ENCODE measurements at places on chromosomes 5 and 9. TPM values are rescaled to one million over a fixed set of nuclear protein-coding genes. Genes with fewer than 3 reads are reported as not detected.

GRCh38 chr5:61612431-61612830 is 280.4 kb downstream of the ZSWIM6 start:
- no peak for DNase-seq

DNA sequence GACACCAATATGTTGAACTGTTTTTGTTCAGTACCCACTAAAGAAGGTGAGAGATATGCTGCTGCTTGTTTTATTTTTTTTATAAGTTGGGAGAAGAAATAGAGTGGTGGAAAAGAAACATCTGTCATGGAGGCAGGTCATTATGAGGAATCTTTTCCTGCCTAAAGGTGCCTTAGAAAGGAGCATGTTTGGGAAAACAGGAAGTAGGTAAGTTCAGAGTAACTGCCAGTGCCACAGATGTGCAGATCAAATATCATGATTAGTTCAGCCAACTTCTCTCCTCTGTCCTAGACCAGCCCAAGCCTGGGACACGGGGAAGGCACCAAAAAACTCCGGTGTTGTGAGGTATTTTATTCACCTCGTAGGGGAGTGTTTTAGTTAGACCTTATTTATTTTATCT is 144.2 kb downstream of the MAN2A1 start:
- DNase-seq = no peak

DNA sequence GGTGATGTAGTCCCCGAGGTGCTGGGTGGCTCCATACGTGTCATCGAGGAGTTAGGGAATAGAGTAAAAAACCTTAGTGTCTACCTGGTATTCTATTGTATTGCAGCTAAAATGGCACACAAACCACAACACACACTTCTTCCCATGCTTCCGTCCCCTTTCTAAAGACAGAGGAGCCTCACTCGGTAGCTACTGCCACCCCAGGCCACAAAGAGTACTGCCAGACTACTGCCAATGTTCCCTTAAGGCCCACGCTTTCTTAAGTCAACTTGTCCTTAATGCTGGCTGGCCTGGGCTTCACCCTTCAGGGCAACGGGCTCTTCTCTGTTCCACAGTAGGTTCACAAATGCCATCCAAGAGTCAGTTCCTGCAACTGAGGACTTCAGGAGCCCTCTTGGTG is 673.0 kb downstream of the ELAVL2 start:
- DNase-seq = peak; percentile 69

- peak; percentile 40 for DNase-seq
Measured at GRCh38 chr9:106286249-106286648, 576.7 kb upstream of the ZNF462 start.

DNA sequence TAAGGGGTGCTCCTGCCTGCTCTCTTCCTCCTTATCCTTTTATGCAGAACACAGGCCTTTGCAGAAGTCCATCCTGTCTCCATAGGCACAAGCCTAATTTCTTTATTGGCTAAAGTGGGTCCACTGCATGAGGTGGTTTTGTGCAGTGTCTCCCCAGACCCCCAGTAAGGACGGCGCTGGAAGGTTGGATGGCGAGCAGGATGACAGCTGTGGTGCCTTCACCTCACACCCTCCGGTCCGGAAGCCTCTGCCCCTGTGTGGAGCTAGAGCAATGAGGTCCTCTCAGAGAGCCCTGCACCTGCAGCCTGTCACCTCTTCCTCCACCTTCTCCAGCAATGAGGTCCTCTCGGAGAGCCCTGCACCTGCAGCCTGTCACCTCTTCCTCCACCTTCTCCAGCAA is 393.7 kb upstream of the IRX1 start:
- no peak for DNase-seq

GRCh38 chr5:166369346-166369745 is 1922.1 kb upstream of the WWC1 start:
- DNase-seq = no peak

DNA sequence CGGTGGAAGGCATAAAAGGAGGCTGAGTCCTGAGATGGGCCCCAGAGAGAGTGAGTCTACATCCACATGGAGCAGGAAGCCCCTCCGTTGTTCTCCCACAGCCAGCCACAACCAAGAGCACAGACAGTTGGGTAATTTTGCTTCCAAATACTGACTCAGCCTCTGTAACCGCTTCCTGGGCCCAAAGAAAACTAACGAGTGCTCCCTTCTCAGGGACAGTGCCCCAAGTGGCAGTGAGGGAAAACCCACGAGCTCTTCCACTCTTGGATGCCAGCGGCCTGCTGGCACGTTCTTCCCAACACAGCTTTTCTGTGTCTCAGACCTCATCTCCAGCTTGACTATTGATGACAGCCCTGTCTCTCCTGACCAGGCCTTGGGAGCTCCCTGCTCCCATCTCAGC is 207.6 kb downstream of the FSTL4 start:
- no peak for DNase-seq

- DNase-seq = no peak
Measured at GRCh38 chr5:1787472-1788047, 12.1 kb downstream of the MRPL36 start.

- DNase-seq = no peak
Measured at GRCh38 chr9:124594225-124594624, 87.0 kb upstream of the NR5A1 start.

- no peak for DNase-seq
Measured at GRCh38 chr9:116726602-116727001, 39.5 kb downstream of the TRIM32 start.

GRCh38 chr5:171592076-171592475 is 172.6 kb downstream of the FGF18 start:
- DNase-seq = no peak

DNA sequence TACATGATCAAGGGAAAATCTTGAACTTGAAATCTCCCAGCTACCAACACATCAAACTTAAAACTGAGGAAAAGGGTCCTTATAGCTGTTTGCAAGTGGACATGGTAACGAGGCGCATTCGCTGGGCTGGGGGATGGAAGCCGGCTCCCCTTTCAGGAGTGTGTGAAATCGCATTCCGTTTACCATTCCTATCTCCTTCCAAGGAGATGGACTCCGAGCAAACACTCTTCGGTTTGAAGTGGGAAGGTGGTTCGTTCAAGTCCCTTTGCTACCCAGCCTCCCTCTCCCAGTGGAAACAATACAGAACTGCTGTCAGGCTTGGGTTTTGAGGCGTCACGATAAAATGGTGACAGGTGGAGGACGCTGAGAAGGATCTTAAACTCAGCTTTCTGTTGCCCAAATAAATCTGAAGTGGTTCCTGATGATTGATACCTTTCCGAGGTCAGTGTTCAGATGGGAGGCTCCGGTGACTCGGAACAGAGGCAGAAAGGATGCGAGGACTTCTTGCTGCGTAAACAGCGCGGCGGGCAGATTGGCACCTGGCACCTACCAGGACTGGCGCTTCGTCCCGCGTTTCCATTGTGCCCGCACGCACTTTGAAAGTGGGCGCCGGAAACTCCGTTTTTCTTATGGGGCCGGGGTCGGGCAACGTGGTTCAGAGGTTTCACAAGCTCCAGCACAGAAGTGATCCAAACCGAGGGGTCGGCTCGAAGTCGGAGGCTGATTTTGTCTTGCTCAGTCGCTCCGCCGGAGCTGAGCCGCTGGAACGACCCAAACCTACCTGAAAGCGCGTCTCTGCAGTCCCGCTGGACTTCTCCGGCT is 7.0 kb downstream of the MSX2 start:
- no peak for DNase-seq

DNA sequence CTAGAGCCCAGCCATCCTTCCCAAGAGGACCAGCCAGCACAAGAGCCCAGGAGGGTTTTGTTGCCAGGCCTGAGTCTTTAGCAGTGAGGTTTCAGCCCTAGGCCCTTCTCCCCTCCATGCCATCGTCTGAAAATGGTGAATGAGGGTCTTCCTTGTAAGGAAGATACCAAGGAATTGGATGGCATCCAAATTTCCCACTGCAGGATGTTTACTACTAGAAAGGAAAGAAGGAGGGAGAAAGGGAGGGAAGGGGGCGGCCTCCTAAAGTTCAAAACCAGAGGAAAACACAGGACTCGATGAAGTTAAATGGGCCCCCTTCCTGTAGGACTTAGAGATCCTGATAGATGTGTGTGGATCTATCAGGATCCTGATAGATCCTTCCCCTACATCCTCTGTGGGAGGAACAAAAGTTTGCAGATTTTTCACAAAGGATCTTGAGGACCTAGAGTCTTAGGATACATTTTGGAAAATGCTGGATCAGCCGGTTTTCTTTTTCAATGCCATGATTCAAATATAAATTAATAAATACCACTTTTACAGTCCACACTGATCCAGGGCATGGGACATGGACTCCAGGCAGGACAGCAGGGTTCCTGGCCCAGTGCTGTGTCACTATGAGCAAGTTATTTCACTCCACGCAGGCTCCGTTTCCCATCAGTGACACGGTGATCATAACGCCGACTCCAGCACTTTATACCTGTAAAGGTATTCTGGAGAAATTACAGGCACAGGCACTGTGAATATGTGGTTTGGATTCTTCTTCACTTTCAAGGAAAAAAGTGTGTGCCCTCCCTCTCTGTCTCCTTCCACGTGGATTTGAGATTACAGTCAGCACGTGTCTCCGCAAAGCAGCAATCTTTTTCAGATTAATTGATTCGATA is 40.9 kb downstream of the C5orf15 start:
- no peak for DNase-seq

DNA sequence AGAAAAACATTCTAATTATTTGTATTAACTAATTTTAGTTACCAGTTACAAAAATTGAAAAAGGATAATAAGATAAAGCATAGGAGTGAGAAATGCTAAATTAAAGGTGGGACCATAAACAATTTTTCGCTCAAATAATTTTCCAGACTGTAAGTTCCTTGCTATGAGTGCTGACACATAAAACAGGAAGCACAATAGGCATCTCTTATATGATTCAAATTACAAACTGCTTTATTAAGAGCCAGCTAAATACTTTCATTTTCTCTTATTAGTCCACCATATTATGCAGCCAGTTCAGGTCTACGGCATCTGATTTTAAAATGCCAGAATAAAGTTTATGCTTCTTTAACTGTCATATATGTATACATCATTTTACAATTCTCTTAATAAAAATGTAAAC is 4.4 kb downstream of the RC3H2 start:
- peak; percentile 74 for DNase-seq

GRCh38 chr5:174810796-174811195 is 86.4 kb downstream of the MSX2 start:
- no peak for DNase-seq

DNA sequence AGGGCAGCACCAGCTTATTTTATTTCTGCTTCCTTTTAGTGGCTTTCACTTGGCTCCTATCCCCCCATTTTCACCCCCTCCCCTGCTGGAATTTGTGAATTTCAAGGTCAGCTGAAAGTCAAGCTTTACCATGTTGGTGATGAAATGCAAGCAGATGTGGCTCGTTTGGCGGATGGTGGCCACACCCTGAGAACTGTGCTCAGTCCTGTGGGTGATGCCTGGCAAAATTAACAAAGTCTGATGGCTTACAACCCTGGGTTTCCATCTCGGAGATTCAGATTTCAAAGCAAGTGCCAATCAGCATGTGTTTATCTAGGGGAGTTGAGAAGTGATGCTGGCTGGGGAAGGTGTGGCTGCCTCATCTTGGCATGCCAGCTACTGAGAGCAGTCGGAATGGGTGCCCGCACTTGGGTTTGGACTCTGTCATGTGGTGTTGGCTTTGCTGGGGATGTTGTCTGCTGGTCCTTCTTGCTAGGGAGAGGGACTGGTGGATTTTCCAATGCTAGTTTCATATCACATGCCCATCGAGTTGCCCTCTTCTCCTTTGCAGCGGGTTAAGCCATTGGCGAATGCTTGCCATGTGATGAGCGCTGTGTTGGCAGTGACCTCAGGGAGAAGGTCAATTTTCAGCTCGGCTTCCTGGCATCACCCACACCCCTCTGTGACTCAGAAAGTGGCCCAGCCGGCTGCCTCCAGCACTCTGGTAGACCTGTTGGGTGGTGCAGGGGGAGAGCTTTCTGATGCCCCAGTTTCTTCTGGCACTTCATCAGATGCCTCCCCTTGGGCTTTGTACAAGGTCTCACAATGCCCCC is 77.0 kb upstream of the PITX1 start:
- no peak for DNase-seq

DNA sequence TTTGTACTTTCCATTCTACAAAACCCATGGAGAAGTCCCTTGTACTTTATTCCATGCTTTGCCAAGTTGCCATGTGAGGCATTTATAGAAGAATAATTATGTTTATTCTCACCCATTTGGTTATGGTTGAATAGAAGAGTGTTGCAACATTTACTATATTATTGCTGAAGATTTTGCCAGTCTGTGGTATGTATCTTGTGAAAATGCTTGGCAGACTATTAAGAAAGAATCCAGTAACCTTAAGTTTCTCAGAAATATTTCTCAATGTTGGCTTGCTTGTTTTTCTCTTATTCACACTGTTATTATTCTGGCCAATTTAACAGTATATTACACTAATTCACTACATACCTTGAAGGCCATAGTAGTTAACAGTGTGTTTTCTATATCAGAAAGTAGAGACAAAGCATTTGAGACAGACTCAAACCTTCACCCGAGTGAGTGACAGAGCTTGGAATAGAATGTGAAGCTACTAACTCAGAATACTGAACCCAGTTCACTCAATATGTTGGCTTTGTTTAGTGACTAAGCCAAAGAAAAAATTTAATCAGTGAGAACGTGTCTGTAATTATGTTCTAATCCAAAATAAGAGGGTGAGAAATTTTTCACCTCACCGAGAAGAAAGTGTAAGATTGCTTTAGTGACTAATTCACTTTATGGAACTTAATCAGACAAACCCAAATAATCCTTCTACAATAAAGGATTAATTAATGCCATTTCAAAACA is 184.4 kb downstream of the CWC27 start:
- DNase-seq = no peak

GRCh38 chr9:74958587-74958986 is 5.9 kb upstream of the C9orf40 start:
- DNase-seq = no peak

GRCh38 chr9:87338088-87338989 is 159.3 kb upstream of the DAPK1 start:
- no peak for DNase-seq

GRCh38 chr9:91176426-91176825 is 185.3 kb downstream of the AUH start:
- no peak for DNase-seq

The TAF11L5 gene
- not detected for total RNA-seq

The AHRR gene
- total RNA-seq = 2.6 TPM

The UBE2D2 gene
- 105 TPM for total RNA-seq

The ADGRV1 gene
- not detected for total RNA-seq

The CNTNAP3B gene
- not detected for total RNA-seq

The NUTM2F gene
- not detected for total RNA-seq

The GABRB2 gene
- not detected for total RNA-seq

The GPRIN1 gene
- 4.6 TPM for total RNA-seq

The GPR151 gene
- not detected for total RNA-seq

The TRPM6 gene
- not detected for total RNA-seq

Data from Karpas-422 (cell line).